GM10248 (cell line): ENCODE measurements at places on chromosomes 13 and 19.

DNA sequence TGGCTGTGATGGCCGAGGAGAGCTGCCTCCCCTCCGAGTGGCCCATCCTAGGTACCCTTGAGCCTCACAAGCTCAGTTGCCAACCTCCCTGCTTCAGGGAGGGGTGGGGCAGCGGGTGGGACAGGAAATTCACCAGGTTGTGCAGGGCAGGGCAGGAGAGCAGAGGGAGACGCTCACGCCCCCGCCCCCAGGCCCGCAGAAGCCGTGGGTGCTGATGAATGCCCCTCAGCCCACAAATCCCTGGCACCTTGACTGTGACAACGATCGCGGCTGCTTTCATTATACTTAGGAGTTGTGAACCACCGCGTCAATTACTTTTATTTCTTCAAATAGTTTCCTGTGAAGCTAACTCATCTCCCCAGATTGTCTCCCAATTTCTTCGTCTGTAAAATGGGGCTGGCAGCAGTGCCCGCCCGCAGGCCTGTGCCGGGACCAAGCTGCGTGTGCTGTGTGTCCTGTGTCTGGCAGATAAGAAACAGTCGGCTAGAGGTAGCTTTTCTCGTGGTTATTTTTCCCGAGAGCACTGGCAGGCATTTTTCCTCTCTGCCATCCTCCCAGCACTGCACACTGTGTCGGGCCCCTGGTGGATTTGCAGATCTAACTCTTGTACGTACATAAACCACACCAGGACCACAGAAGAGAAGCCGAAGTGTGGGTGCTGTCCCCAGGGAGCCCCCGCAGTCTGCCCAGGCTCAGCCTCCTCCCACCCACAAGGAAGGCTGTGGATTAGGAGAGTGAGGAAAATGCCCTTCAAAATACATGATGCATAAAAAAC is 7.9 kb upstream of the RASA3 start:
- no peak for DNase-seq

GRCh38 chr19:50779504-50780457 is 9.5 kb downstream of the GPR32 start:
- DNase-seq = no peak

GRCh38 chr19:43499042-43499441 is 5.5 kb downstream of the PHLDB3 start:
- no peak for DNase-seq

- no peak for DNase-seq
Measured at GRCh38 chr13:90613076-90613795, 734.3 kb upstream of the MIR17HG start.

- DNase-seq = no peak
Measured at GRCh38 chr19:51398096-51398704, 7.8 kb upstream of the C19orf84 start.

GRCh38 chr13:91319996-91320395 is 27.5 kb upstream of the MIR17HG start:
- no peak for DNase-seq

DNA sequence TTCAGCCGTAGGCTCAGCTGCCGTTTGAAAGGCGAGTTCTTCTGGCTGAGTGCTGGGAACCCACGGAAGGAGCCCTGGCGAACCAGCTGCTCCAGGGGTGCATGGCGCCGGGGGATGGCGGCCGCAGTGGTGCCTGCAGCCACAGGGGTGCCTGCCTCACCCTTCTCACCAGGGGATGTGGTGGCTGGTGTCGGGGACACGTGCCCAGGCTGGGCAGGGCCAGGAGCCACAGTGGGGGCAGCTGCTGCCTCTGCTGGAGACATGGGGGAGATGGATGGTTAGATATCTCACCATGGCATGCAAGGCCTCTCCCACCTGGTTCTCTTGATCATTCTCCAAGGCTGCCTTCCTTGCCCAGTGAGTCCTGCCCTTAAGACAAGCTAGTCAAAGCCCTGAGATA is 17.1 kb downstream of the NUMBL start:
- no peak for DNase-seq

DNA sequence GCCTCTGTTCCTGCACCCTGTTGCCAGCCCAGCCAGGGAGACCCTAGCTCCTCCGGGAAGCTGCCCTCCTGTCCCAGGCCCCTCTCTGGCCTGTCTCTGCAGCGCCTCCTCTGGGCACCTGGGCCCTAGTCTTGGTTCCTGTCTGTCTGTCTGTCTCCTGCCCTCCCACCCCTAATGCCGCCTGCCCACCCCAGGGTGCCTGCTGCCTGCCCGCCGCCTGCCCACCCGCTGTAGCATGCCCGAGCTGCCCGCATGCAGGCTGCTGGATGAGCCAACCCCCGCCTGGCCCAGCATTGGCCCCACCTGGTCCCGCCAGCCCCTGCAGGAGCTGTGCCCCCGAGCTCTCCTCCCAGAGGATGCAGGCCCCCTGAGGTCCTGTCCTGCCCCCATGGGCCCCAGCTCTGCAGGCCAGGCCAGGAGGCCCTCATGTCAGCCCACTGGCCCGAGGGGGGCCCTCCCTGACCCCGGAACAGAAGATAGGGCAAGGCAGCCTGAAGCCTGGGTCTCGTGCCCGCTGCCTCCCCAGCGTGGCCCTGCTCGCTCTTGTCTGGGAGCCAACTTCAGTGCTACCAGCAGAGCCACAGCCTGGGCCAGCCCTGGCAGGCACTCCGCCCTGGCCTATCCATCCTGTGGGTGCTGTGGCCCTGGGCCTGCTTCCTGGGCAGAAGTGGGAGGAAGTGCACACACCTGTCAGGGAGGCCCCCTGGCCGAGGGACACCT is 5.2 kb downstream of the MAP2K7 start:
- DNase-seq = no peak
